KBM-7 (cell line): ENCODE measurements at places on chromosomes 11 and 22.

DNA sequence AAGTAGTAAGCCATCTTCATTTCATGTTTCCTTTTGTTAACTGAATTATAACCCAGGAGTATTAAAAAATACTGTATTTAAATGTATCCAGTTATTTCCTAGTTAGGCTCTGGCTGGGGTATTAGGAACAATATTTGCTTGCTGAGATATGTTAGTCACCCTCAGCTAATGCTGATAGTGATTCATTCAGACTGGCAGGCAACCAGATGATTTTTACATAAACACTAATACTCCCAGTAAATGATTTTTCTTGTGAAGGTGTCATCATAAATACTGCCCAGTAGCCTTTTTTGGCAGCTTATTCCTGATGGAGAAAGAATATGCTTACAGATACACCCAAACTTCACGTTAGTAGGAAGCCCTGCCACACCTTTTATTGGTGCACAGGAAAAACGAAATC is 8.1 kb downstream of the YWHAH start:
- no peak for DNase-seq

DNA sequence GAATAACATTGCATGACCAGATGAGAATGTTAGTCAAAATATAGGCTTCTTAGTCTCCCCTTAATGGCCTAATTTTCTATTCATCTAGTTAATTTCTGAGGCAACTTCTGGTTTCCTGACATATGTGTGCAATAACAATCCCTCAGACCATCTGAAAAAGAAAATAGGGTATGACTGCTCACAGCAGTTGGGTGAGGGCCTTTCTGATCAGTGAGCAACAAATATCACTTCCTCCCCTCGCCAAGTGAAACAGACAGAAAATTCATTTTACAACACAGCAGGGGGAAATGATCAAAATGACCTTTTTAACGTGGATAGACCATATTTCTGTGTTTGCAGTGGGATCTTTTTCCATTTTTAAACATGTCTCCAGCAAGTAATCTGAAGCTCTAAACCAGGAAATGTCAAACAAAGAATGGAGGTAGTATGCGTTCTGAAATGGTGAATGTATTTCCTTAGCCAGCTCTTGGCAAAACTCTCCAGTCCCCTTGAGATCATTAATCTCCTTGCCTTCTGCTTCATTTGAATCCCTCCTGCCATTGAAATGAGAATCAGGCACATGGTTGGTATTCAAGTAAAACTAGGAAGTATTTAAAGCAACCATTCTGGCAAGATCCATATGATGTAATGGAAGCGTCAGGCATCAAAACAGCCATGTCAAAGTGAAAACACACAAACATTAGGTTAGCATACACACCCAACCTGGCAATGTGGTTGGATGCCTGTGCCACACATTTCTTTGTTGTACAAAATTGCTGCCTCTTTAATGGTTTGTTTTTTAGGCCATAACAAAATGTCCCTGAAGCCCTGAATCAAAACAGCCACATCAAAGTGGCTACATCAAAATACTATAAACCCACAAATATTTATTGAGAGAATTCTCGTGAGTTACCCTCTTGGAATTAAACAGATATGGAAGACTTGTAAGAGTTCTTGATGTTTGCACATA is 100.1 kb downstream of the SLC1A2 start:
- DNase-seq: no peak

- DNase-seq: no peak
These were observed 23.0 kb downstream of the C22orf23 start for GRCh38 chr22:37930270-37930951.

DNA sequence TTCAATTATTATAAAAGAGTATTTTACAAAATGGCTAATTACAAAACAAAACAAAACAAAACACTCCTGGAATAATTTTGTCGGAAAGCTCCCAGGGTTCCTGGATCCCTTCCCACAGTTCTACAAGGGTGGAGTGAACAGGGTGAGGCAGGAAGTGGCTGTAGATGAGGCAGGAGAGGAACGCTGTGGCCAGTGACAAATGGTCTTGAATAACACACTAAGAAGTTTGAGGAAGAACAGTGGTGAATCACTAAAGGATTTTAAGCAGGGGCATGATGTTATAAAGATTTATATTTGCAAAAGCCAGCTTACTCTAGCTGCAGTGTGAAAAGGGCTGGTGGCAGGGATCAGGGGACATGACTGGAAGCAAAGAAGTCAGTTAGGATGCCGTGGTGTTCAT is 33.8 kb upstream of the APOA1 start:
- no peak for DNase-seq

GRCh38 chr11:113160808-113161124 is 153.6 kb upstream of the TTC12 start:
- DNase-seq: no peak

GRCh38 chr22:29570456-29570855 is 10.5 kb downstream of the NIPSNAP1 start:
- no peak for DNase-seq

- no peak for DNase-seq
These were observed 5.3 kb downstream of the OR51F2 start for GRCh38 chr11:4826425-4826824.

DNA sequence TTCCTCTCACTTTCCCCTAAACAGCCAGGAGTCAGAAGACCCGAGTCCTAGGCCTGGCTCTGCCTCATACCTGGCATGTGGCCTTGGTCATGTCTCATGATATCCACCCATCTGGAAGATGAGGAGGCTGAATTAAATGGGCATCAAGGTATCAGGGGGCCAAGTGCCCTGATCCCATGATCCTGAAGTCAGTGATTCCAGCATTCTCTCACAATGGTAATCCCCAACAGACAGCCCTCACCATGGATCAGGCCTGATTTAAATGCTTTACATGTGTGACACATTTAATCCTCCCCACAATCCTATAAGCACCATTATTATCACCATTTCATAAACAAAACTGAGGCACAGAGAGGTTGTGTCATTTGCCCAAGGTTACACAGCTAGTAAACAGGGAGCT is 70.0 kb downstream of the PDE2A start:
- DNase-seq: no peak

GRCh38 chr11:134276396-134277182 is 410 bp downstream of the GLB1L3 start:
- DNase-seq: no peak

DNA sequence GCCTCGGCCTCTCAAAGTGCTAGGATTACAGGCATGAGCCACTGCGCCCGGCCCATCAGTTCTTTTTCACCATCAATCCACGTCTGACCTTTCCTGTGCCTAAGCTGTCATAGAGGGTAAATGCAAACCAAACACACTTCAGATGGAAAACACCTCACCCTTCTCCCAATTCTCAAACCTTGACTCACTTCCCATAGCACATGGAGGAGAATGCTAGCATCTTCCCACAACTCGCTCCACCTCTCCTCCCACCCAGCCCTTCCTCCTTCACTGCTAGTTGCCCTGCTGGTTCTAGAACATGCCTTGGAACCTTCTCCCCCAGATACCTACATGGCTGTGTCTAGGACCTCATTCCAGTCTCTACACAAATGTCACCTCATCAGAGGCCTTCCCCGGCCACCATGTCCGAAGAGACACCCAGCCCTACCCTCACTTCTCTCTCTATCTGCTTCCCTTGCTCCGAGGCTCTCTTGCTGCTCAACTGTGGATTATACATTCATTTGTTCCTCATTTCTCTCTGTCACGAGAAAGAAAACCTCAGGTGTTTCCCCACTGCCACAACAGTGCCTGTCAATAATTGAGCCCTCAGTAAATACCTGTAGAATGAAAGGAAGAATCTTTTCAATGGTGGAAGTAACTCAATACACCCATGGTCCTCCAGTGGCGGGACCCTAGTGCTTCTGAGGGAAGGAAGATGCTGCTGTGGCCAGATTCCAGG is 21.3 kb upstream of the NCF4 start:
- no peak for DNase-seq

GRCh38 chr22:19143212-19143611 is 1.2 kb downstream of the ESS2 start:
- no peak for DNase-seq

GRCh38 chr11:454801-455565 is 4.9 kb downstream of the PTDSS2 start:
- no peak for DNase-seq

DNA sequence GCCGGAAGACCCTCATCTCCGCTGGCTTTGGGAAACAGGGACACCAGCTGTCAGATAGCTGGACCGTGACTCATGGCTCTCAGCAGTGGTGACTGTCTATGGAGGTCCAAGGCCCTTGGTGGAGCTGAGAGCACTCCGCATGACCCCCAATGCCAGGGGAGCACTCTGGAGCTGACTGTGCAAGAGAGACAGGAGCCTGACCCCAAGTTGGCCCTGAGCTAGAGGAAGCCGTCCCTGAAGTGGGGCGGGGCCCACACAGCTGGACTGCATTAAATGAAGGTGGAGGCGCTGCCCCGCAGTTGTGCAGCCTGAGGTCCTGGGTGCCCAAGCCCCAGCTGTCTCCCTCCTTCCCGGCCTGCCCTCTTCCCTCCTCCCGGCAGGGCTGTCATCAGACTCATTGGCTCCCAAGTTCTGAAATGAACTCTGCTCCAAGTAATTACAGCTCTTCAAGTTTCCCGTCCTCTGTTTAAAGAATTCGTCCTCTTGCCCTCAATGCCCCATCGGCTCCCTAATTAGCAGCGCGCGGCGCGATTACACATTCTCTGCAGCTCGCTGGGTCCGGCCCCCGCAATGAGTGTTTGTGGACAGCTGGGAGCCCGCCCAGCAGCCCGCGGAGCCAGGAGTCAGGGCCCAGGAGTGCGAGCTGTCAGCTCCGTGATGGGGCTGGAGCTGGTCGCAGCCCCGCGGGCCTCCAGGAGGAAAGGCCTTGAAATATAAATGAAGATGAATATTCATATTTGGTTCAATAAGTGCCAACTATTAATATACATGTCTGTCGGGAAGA is 93.2 kb upstream of the LMO1 start:
- DNase-seq: no peak

GRCh38 chr11:12076840-12077534 is 33.4 kb upstream of the MICAL2 start:
- no peak for DNase-seq

DNA sequence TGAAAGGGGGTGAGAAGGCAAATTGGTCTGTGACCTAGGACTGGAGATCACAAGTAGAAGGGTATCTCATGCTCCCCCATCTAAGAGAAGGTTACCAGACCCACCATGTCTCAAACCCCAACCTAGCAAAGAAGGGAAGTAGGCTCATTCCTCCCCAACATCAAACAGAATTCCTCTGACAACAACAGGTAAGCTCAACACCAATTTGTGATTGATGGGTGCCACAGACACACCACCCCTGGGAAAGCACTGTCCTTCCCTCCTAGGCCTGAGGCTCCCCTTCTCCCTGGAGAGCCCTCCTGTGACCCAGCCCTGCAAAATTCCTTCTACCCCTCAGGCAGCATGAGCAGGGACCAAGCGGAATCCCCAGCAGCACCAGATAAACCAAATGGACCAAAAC is 154.3 kb downstream of the BUD13 start:
- no peak for DNase-seq

DNA sequence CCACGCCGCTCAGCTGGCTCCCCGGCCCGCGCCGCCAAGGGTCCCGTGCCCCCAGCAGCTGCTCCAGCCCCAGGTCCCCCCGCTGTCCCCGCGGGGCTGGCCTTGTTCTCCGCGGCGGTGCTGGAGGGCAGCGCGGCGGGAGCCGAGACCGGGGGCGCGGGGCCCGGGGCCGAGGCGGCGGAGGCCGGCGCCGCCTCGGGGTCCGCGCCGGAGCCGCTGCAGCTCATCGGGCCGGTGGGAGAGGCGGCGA is 128 bp downstream of the TAF10 start:
- DNase-seq: no peak

DNA sequence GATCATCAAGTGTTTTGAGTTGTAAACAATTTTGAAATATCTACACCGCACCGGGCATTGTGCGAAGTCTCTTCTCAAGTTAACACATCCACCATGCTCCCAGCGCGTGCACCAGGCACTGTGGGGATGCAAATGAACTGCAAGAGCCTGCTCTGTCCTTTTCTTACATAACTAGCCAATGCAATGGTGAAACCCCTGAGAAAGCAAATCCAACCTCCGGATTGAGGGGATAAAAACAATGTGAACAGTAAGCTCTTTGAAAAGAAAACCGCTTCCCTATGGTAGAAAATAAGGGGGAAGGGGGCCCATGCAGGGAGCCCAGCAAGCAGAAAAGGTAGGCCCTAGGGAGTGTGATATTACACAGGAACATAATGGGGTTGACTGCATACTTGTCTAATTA is 274.9 kb upstream of the MPPED2 start:
- DNase-seq: no peak
